ENCODE measurements at places on chromosomes 5 and 9.

- no peaks in the 10 kb centered on the region for H3K36me3 ChIP-seq
- DNase-seq = no peak
- H3K27me3 ChIP-seq = no peaks in the 10 kb centered on the region
Observed at GRCh38 chr5:18992264-18992663, 995.7 kb downstream of the CDH18 start.

- DNase-seq = no peak
- no peaks in the 10 kb centered on the region for H3K4me1 ChIP-seq
- H3K4me3 ChIP-seq = no peak overlapping the region
- no peak overlapping the region for H3K27ac ChIP-seq
- H3K27me3 ChIP-seq = no peaks in the 10 kb centered on the region
Observed at GRCh38 chr5:35096216-35096615, 48.5 kb upstream of the AGXT2 start.

- H3K36me3 ChIP-seq = no peaks in the 10 kb centered on the region
- no peaks in the 10 kb centered on the region for H3K27me3 ChIP-seq
- H3K27ac ChIP-seq = no peak overlapping the region
- no peak overlapping the region for H3K4me3 ChIP-seq
- peaks cover 13% of the 10 kb centered on the region for H3K4me1 ChIP-seq
Observed at GRCh38 chr5:127933348-127933747, 150.2 kb upstream of the SLC12A2 start.

GRCh38 chr9:27688954-27689353 lies 115.7 kb upstream of the C9orf72 start:
- DNase-seq = no peak
- H3K4me3 ChIP-seq = no peak overlapping the region
- no peaks in the 10 kb centered on the region for H3K27me3 ChIP-seq
- H3K36me3 ChIP-seq = no peaks in the 10 kb centered on the region
- H3K4me1 ChIP-seq = peaks cover 3% of the 10 kb centered on the region
- no peak overlapping the region for H3K27ac ChIP-seq

GRCh38 chr5:94192658-94193391 lies 425.6 kb downstream of the KIAA0825 start:
- no peaks in the 10 kb centered on the region for H3K27me3 ChIP-seq
- DNase-seq = no peak
- H3K36me3 ChIP-seq = no peaks in the 10 kb centered on the region
- H3K4me1 ChIP-seq = no peaks in the 10 kb centered on the region
- no peak overlapping the region for H3K27ac ChIP-seq
- no peak overlapping the region for H3K4me3 ChIP-seq

DNA sequence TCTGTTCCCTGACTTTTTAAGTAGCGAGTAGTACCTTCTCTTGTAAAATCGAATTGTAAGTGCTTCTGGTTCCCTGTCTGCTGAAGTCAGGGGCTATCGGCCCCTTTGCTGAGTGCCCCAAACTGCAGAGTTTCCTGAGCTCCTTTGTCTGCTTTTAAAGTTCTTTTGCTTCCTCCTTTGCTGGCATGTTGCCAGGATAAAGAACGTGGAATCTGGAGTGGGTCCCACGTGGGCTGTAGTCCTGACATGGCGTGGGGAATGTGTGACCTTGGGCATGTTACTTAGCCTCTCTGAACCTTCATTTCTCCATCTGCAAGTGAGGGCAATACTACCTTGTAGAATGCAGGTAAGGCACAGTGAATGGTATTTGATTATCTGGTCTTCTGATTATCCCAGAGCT lies 13.7 kb upstream of the ODF2 start:
- H3K4me3 ChIP-seq = no peak overlapping the region
- H3K36me3 ChIP-seq = no peaks in the 10 kb centered on the region
- H3K4me1 ChIP-seq = no peaks in the 10 kb centered on the region
- H3K27ac ChIP-seq = no peak overlapping the region
- DNase-seq = no peak

- peaks cover 36% of the 10 kb centered on the region for H3K36me3 ChIP-seq
- no peaks in the 10 kb centered on the region for H3K4me1 ChIP-seq
- peak overlapping the region; percentile 28 for H3K27ac ChIP-seq
- no peaks in the 10 kb centered on the region for H3K27me3 ChIP-seq
- no peak for DNase-seq
- H3K4me3 ChIP-seq = no peak overlapping the region
Observed at GRCh38 chr5:150441813-150442698, 7.5 kb downstream of the RPS14 start.

- no peaks in the 10 kb centered on the region for H3K27me3 ChIP-seq
- H3K4me1 ChIP-seq = peaks cover 20% of the 10 kb centered on the region
- DNase-seq = no peak
- H3K36me3 ChIP-seq = peaks cover 22% of the 10 kb centered on the region
- no peak overlapping the region for H3K4me3 ChIP-seq
Observed at GRCh38 chr9:92706218-92706940, 36.4 kb upstream of the IPPK start.

DNA sequence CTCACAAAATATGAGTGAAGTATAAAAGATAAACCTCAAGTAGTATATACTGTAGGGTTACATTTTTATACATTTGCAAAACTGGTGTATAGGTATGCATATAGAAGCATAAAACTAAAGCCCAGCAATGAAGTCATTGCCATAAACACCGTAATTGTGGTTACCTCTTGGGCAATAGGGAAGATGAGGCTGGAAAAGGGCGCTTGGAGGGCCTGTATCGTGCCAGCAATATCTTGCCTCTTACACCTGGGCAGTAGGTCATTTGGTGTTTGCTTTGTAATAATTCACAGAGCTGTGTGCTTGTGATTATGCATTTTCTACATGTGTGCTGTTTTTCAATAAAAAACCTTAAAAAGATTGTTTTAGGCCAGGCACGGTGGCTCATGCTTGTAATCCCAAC lies 45.2 kb downstream of the KDM4C start:
- H3K4me3 ChIP-seq = no peak overlapping the region
- no peak overlapping the region for H3K27ac ChIP-seq
- H3K36me3 ChIP-seq = no peaks in the 10 kb centered on the region
- no peak for DNase-seq
- no peaks in the 10 kb centered on the region for H3K4me1 ChIP-seq

- no peaks in the 10 kb centered on the region for H3K36me3 ChIP-seq
- H3K4me1 ChIP-seq = peaks cover 19% of the 10 kb centered on the region
- H3K27ac ChIP-seq = no peak overlapping the region
- H3K4me3 ChIP-seq = no peak overlapping the region
Observed at GRCh38 chr5:142400415-142400814, 75.6 kb upstream of the SPRY4 start.

DNA sequence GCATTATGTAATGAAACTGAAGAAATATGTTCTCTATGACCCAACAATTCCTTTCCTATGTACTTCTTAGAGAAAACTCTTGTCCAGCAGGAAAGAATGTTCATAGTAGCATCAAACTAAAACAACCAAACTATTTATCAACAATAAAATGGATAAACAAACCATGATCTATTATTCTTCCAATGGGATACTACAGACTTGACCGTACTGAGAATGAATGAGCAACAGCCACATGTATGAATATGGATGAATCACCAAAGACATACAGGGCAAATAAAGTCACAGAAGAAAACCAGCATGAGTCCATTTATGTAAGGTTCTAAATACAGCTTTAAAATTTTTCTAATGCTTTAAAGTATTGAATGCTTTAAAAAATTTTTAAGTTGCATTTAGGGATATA lies 73.6 kb upstream of the SUSD1 start:
- no peak overlapping the region for H3K27ac ChIP-seq
- H3K27me3 ChIP-seq = no peaks in the 10 kb centered on the region
- H3K36me3 ChIP-seq = no peaks in the 10 kb centered on the region

DNA sequence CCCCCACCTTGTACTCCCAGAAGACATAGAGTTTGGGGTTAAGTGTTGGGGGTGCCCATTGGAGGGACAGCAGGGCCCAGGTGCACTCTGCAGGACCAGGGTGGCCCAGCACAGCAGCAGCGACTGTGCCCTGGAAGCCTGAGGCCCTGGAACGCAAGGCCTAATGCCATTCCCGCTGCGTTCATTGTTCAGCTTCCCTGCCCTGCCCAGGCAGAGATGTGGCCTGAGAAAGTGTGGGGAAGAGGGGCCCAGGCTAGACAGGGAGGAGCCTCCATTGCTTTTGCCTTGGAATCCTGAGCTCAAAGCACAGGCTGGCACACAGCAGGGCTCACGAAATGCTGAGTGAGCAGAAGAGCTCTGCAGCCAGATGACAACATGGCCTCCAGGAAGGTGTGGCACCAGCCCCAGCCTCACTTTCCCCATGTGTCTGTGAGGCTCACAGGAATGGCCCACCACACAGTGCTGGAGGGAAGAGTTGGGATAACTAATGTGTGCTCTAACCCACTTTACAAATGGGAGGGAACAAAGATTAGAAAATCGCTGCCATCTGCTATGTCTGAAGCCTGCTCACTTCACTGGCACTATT lies 19.4 kb downstream of the S1PR3 start:
- H3K27ac ChIP-seq = no peak overlapping the region
- DNase-seq = no peak
- H3K36me3 ChIP-seq = no peaks in the 10 kb centered on the region
- H3K4me1 ChIP-seq = no peaks in the 10 kb centered on the region

DNA sequence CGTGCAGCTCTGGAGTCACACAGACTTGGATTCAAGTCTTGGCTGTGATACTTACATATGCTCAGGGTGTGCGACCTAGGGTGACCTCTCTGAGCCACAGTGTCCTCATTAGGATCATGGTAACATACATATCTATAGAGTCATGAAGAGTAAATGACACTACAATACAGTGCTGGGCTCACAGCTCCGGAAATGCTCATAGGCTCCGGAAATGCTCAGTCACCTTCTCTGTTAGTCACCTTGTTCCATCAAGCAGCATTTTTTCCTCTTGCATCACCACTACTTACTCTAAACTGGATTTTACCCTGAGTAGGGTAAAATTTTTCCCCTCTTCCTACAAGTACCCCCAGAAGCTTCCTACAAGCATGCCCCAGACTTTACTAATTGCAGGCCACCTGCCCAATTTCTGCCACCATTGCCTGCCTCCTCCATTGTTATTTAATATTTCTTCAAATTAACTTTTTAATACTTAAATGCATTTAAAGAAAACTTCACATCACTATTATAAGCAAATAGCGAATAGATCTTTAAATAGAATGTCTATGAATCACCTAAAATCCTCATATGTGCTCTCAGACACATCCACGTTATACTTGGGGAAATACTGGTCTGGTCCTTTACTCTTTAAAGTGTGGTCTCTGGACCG lies 147.6 kb upstream of the SPRY4 start:
- H3K4me3 ChIP-seq = no peak overlapping the region
- H3K27me3 ChIP-seq = no peaks in the 10 kb centered on the region
- H3K4me1 ChIP-seq = no peaks in the 10 kb centered on the region
- no peak for DNase-seq
- no peak overlapping the region for H3K27ac ChIP-seq
- H3K36me3 ChIP-seq = no peaks in the 10 kb centered on the region

GRCh38 chr5:111231119-111231518 lies 6.9 kb downstream of the CAMK4 start:
- H3K4me1 ChIP-seq = no peaks in the 10 kb centered on the region
- no peaks in the 10 kb centered on the region for H3K36me3 ChIP-seq
- no peak overlapping the region for H3K27ac ChIP-seq
- no peak for DNase-seq
- H3K27me3 ChIP-seq = peaks cover 5% of the 10 kb centered on the region
